ENCODE measurements at places on chromosomes 11 and 22.

- DNase-seq, result peak; percentile 69
Measured at GRCh38 chr22:37818409-37819104, 4.6 kb upstream of the GALR3 start.

- no peak for DNase-seq
Measured at GRCh38 chr11:65279741-65280440, 18.1 kb downstream of the POLA2 start.

DNA sequence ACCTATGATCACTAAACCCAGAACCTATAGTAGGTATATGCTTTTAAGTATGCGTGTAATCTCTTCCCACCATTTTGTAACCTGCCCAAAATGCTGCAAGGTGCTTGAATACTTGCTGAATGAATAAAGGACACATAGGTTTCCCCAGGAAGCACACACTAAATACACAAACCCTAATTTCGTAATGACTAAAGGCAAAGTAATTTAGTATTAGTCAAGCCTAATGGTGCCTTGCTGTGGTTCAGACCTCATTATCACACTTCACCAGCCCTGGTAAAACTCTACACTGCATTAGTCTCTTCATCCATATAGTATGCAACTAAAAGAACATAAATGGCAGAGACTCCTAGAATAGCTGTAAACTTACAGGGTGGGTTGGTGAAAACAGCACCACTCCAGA is 289.0 kb upstream of the PITPNB start:
- DNase-seq, result no peak

- DNase-seq, result no peak
Measured at GRCh38 chr11:34960277-34960676, 43.9 kb downstream of the PDHX start.

- DNase-seq, result no peak
Measured at GRCh38 chr11:69562302-69562701, 78.7 kb upstream of the CCND1 start.

DNA sequence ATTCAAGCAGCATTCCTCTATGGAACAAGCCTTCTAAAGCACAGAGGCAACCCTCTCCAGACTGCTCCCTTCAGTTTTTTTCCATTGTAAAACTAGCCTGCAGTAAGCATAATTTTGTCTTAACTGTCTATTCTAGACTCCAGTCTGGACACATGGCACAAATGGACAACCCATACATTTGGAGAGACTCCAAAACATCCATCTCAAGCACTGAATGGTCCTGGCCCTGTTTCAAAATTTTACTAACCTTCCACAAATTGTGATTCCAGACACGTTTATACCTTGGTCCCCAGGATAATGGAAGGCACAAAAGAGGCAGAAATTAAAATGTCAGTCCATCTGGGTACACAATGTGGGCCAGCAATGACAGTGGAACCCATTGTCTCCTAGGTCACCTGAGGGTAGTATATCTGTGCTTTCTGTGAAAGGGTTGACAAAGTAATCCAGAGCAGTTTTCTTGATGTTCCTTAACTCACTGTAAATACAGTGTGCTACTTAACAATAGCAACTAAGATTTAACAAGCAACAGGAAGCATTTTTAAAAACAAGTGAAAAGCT is 16.2 kb upstream of the SESN3 start:
- DNase-seq, result no peak

GRCh38 chr11:10304495-10305261 is at the start of gene ADM:
ADM (plus strand) TSS chr11:10305073; CDS start chr11:10305701, 628 bp downstream.
- no peak for DNase-seq

GRCh38 chr11:131909426-131910177 is 539.2 kb downstream of the NTM start:
- no peak for DNase-seq

GRCh38 chr11:27998552-27998951 is 109.4 kb downstream of the KIF18A start:
- DNase-seq, result no peak

Measured in activated CD4-positive, alpha-beta T cell treated with anti-CD3 and anti-CD28 coated beads, Interleukin-2, amount 50 U/mL, for 1 hour (primary cell).